ENCODE measurements at places on chromosomes 3 and 15.
A peak's percentile ranks its signal among the peaks of the same experiment; 100 is the strongest.

DNA sequence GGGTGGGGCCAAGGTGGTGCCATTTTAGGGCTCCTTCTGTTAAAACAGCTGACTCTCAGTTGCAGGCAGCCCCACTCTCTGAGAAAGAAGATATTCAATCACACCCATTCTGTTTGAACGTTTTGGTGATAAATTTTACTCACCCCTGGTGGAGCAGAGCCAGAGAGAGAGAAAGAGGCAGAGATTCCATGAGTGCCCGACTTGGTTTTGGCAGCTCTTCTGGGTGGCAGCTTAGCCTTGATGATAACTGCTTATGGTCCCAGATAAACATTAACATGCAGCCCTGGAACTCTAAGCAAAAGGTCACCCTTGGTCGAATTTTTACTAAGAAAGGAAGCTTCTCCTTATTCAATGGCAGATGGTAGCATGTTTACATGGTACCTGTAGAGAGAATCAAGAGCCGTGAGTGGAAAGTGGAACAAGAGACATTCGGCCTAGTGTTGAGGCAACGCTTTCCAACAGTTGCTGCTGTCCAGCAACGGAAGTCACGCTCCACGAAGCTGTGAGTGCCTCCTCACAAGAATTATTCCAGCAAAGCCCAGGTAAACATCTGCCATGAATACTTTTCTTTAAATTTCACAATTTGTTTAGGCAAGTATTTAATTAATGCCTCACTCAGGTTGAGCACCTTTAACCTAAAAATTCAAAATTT, 530.6 kb upstream of the ROBO2 start:
- no peak for DNase-seq

DNA sequence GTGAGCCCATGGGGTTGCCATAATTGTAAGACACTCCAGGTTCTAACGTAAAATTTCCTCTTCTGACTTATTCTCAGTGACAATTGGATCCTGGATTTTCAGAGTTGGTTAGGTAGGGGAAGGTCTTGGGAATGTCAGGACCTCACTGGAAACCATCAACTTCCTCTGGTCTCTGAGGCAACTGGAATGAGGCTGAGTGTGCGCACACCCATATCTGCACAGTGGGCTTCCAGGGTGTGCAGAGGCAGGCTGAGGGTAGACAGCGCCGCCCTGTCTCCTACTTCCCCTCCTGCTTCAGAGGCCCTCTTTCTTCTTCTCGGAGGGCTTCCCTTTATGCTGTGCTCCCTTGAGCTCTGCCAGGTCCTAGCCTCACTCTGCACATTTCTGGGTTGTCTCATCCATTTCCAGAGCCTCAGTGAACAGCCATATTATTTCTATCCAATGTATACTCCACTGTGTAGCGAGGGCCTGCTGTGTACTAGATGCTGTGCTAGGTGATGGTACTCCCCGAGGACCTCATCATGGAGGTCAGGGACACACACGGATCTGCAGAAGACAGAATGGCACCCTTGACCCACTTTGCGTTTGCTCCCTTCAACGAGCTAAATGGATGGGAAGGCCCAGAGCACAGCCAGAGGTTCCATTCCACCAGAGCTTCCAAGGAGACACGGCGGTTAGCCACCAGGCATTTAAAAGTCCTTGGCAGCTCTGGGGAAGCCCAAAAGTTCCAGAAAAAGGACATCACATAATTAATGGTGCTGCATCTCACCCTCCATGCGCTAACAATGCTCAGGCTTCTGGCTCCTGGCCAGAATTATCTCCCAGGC, 18.3 kb downstream of the ACAA1 start:
- no peak for DNase-seq

GRCh38 chr15:44718180-44718926, 7.0 kb downstream of the B2M start:
- DNase-seq = no peak

- DNase-seq = no peak
Observed at GRCh38 chr3:13788522-13789424, 91.1 kb downstream of the WNT7A start.

DNA sequence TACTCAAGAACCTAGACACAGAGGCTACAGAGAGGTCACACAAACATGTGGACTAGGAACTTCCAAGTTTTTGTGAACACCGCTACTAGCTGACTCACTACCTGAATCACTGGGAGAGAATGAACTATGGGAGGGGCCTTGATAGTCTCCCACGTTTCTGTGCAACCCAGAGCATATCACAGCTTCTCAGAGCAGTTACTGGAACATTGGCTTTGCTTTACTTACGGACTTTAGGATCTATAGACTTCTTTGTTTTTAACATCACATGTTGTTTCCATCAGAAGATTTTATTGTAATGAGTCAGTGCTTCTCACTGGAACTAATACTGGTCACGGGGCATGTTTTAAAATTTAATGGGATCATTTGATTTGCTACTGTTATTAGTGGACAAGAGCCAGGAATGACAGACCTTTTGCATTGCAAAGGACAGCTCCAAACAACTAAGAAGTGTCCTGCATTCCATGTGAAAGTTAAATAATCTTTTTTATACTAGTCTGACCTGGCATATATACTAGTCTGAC, 35.6 kb downstream of the RTP4 start:
- DNase-seq = peak; percentile 98

- peak; percentile 34 for DNase-seq
Observed at GRCh38 chr3:98513091-98513511, 9.6 kb downstream of the CLDND1 start.

DNA sequence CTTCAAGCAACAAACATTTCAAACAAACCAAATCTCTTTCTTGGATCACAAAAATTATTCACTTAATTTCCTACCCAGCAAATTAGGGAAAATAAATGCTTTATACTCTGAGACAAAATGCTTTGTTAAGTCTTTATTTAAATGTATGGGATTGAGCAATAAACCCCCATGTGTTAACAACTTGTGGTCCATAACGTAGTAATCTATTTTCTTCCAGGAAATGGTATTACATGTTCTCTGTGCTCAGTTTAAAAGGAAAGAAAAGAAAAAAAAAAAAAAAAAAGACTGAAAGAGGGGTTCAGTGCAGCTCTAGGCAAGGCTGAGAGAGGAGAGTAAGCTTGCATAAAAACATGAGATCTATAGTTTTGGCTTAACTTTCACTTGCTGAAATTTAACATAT, 102.3 kb downstream of the PIK3CB start:
- DNase-seq = no peak

GRCh38 chr15:36256404-36256807, 323.0 kb upstream of the CDIN1 start:
- no peak for DNase-seq

DNA sequence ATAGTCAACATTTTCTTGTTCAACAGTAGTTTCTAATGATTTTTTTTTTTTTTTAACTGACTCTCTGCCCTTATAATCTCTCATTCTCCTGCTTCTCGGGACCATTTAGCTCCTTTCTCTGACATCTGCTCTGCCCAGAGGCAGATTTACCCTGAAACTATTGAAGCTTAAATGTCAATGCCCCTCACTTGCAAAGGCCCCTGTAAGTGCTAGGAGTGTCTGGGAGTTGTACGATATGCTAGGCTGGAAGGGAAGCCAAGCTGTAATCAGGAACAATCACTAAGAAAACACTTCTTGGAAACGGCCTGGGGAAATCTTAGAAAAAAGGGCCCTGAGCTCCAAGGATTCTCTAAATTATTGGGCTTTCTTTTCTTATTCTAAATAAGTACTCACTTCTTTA, 5.8 kb upstream of the PLOD2 start:
- DNase-seq = peak; percentile 67
